ENCODE measurements at places on chromosomes 6 and 20.

- DNase-seq, result no peak
These were observed 311.5 kb downstream of the PLCB1 start for GRCh38 chr20:8443464-8444072.

DNA sequence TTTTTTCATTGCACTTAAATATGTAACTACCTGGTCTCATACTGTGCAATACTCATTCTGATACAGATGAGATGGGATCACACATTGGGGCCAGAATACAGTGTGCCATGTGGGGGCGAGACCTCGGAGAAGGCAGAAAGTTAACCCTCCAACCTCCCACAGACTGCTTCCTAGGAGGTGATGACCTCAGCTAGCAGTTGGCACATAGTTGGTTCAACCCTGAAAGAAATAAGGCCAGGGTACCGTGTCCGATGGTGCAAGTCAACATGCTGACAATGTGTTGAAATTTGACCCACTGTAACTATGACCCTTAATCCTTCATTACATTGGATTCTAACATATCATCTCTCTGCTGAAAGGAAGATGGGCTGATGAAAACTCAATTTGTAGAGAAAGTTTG is 61.9 kb downstream of the GJA10 start:
- DNase-seq, result no peak

- DNase-seq, result no peak
These were observed 50.0 kb upstream of the ECI2 start for GRCh38 chr6:4185419-4185818.

DNA sequence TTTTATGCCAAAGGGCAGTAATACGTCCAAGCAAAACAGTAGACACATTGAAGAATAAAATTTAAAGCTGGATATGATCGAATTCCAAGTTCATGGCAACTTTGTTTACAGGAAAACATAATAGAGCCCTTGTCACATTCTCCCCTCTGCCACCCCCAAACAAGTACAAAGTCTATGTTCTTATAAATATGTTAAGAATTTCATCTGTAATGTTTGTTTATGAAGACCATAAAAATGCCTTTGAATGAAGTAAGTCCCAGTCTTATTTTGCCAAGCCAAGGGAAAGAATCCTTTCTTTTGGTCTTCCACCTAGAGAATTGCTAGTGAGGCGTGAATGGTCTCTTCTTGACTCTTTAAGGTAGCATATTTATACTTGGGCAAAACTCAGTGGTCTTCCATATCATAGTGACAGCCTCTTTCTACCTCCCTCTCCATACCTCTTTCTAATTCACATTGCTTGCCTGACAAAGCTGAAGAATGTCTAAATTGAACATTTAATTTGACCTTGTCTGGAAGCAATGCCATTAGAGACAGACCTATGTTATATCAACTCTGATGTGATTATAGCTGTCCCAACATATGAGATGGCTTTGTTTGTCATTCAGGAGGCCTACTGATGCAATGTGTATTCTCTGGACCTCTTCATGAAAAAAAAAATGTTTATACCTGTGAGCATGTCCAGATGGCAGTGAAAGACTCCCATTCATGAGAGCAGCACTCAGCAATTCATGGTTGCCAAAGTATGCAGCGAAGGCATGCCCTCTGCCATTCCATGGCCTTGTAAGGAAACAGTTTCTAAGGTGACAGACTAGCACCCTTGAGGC is 70.6 kb upstream of the CCN2 start:
- DNase-seq, result no peak

- DNase-seq, result no peak
These were observed 213.9 kb downstream of the UNC5CL start for GRCh38 chr6:40825102-40825501.

DNA sequence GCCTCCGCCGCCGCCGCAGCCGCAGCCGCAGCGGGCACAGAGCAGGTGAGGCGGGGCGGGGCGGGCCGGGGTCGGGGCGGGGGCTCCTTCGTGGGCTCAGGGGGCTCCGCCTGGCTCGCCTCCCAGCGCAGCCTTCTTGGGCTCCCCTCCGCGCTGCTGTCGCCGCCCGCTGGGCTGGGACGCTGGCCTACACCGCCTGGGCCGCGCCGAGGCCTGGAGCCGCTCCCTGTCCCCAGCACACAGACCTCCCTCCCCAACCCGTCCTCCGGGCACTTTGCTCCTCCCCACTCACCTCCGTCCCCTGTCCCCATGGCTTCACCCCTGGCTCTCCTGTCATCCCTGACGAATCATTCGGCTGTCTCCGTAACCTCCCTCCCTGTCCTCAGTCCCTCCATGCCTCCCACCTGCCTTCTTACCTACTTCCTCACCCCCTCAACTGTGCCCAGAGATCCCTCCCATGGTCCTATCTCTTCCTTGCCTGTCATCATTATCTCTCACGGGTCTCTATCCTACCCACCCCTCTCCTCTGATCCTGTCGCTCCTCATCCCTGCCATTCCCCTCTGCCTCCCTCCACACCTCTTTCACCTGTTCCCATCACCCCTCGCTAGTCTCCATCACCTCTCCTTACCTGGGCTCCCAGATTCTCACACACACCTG is 512 bp downstream of the TTBK1 start:
- no peak for DNase-seq

- DNase-seq, result no peak
These were observed 8.2 kb downstream of the LY86 start for GRCh38 chr6:6596529-6597328.

DNA sequence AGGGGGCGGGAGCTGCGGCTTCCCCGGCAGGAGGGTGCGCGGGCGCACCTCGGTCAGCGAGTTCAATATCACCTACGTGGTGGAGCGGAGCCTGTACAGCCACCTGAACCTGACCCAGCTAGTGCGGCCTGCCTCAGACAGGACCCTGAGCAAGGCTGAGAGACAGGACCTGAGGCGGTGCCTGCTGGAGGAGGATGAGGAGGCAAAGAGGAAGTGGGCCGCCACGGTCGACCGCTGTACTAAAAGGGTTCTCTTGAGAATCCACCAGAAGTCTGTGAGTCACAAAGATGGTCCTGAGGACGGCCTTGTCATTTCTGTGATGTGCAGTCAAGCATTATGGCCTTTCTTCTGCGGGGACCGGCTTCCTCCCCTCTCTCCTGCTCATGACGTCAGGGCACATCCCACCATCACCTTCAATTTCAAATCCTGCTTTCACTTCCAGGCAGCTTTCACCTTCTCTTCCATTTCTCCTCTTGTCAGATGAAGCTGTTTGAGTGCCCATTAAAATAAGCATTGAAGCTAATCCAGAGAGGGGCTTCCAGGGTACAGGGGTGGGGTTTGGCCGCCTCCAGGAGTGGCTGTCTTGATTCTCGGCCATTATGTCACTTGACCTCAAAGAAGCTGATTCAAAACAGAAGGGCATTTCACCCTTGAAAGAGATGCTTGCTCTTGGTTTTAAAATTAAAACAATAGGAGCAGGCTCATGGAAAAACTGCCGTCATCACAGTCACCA is 177.6 kb downstream of the SASH1 start:
- DNase-seq, result no peak

DNA sequence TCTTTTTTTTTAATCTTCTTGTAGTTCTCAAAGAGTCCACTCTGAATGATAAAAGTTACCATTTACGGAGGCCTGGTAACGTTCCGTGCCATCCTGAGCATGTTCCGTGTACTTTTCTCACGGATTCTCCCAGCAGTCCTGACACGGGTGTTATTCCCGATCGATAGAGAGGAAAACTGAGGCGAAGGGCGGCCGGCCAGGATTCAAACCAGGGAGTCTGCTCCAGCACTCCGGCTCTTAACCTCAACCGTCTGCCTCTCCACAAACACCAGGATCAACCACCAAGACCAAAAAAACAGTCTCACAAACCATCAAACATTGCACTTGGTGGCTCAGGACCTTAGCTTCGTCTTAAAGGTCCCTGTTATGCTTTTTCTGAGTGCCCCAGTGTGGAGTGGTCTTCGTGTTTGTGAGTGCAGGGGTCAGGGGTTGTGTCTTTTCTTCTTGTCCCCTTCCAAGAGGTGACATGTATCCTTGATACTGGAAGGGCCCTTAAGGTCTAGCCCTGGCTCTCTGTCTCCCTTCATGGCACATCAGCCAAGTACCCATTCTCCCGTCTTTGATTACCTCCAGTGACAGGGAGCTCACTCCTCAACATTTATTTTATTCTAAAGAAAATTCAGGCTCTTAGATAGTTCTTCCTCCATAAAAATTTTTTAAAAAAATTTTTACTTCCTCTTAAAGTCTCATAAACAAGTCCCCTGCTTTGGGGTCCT is 35.1 kb downstream of the SRC start:
- no peak for DNase-seq

- DNase-seq, result no peak
These were observed 9.9 kb upstream of the SLC17A3 start for GRCh38 chr6:25883991-25884390.

GRCh38 chr6:43428874-43429273 is 1.5 kb downstream of the ABCC10 start:
- no peak for DNase-seq

DNA sequence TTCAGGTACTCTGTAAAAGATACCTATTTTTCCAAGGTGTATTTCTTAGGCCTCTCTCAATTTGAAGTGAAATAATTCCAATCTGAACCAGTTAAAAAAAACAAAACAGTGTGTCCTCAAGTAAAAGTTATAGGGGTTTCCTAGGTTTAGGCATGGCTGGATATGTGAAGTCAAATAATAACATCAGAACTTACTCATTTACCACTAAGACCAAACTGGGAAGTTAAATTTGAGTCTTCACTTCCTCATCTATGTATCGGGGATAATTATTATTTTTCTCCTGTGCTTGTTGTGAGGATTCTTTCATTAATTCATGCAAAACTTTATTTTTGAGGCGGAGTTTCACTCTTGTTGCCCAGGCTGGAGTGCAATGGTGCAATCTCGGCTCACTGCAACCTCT is 86.2 kb upstream of the PTPRK start:
- DNase-seq, result no peak

DNA sequence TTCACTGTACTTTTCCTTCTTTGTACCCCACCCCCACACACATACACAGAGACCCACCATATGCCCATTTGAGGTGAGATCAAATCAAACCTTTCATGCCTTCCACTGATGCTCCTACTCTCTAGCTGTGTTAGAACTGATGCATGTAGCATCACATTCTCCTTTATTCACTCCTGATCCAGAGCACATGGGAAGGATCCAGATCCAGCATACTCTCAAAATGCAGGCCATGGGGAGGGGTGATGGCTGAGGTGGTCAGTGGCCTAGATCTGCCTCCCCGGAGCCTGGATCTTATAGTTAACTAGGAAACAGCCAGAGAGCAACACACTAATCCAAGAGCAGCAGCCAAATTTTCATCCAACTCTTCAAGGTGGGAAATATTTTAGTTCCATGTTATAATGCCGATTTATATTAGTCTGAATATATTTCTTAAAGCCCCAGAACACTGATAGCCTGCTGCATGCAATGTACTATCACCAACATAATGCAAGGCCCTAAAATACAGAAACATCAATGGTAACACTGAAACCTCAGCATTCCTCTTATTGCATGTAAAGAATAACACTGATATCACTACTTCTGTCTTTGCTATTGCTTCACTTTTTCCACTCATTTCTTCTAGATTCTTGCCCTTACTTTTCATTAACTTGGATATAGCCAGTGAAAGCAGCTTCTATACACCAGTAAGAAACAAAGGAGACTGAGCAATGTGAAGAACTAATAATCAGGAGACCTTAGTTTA is 126.8 kb upstream of the BEND6 start:
- no peak for DNase-seq

- no peak for DNase-seq
These were observed 12.8 kb downstream of the MAS1L start for GRCh38 chr6:29474996-29475395.

- no peak for DNase-seq
These were observed 1.0 kb upstream of the PMEPA1 start for GRCh38 chr20:57710841-57711240.

DNA sequence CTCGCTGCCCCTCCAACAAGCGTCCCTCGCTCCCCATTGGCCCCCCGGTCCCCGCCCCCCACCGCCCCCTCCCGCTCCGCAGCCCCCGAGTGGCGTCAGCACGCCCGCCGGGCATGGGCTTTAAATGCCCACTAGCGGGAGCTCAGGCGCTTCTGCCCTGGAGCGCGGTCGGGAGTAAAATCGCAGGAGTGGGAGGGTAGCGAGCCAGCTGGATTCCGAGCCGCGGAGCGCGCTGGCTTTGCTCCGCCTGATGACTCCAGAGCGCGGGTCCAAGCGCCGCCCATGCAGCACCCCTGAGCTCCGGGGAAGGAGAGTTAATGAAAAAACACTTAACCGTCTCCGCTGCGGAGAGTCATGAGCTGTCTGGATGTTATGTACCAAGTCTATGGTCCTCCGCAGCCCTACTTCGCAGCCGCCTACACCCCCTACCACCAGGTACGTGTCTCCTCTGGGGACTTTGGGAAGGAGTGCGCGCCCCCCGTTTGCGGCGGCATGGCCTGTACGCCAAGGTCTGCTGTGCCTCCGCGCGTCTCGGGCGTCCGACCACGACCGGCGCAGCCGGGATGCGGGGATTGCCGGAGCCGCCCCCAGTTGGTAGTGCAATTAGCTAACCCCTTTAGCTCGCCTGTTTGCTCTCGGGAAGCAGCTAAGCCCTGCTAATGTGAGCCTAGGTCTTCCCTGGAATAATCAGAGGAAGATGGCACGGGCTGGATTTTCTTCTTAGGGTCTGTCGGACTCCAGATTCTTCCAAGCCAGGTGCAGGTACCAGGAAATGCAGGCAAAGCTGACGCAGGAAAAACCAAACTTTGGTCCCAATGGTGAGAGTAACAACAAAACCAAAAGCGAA is at the start of gene VGLL2:
VGLL2 (plus strand) TSS at position 149 of the 847 bp plus-strand sequence; CDS start at position 355, 206 bp downstream.
- no peak for DNase-seq

- DNase-seq, result no peak
These were observed 12.2 kb upstream of the CBLN4 start for GRCh38 chr20:56017560-56017959.

GRCh38 chr6:30643656-30644055 is 3.3 kb upstream of the C6orf136 start:
- DNase-seq, result no peak

GRCh38 chr6:36577301-36577700 is 16.9 kb upstream of the SRSF3 start:
- DNase-seq, result no peak

- DNase-seq, result peak; percentile 51
These were observed 4.7 kb downstream of the GTSF1L start for GRCh38 chr20:43722153-43722505.

GRCh38 chr20:62388839-62389600 is 2.1 kb downstream of the RPS21 start:
- no peak for DNase-seq

DNA sequence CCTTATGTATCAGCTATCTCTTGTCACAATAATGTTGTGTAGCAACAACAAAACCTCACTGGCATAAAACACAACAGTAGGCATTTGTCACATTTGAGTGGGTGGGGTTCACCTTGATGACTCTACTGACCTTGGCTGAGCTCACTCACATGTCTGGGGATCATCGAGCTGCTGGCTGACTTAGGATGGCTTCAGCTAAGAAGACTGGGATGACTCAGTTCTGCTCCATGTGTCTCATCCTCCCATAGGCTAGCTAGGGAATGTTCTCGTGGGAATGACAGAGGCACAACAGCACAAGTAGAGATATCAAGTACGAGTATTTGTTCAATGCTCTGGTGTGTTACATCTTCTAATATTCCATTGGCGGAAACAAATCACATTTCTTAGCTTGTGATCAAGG is 167.9 kb downstream of the PLCB1 start:
- no peak for DNase-seq
